LNCaP clone FGC (cell line): ENCODE measurements at places on chromosomes 6 and 20.

DNA sequence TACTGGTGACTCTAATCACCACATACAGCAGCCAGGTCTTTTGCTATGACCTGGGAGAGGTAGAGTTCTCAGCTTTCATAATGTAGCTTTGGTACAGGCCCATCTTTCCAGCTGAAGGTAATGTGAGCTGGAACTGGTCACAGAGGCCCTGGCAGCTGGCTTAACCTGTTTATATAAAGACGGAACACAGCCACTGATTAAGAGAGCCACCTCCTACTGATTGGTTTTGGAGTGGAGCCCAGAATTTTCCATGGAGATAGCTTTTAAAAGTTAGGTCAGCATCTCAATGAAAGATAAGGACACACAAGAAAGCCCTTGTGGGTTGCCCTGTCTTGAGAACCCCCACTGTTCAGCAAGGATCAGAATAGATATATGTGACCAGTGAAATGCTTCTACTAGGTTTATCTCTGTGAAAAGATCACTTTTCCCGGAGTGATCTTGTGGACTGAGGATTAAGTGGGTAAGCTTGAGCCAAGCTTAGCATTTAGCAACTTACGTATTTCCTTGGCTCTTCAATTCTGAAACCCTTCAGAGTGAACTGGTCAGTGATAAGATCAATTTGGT, 213.7 kb upstream of the CITED2 start:
- peak; percentile 90 for DNase-seq

DNA sequence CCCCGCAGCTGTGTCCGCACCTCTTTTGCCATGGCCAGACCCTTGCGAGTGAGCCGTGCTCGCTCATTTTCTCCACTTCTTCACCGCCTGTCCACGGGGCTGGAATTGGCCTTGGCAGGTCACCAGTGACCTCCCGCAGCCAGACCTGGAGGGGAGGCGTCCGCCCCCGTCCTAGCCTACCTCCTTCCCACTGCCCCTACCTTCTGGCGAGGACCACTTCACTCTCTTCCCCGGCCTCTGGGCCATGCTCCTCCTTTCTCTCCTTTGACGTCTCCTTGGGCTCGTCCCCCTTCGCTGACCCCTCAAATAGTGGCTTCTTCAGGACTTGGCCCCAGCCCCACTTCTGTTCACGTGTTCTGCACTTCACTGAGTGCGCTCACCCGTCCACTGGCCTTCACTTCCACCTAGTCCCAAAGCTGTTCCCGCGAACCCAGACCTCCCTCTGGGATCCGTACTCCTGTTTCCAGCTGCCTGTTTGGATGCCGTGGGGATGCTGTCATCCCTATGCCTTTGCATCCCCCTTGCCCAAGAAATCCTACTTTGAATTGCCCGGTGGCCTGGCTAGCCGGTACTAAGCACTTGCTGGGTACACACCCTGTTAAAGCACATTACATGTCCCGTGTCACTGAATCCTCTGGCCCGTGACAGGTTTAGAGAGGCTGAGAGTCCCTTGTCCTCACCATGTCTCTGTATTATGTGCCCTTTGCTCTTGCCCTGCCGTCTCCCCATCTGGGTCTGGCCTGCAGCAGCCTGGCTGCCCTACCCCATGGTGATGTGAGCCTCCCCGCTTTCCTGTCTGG, 33.0 kb downstream of the SPATA2 start:
- DNase-seq: no peak

- DNase-seq: no peak
Measured at GRCh38 chr6:157732007-157732406, 91.0 kb upstream of the SNX9 start.

- DNase-seq: no peak
Measured at GRCh38 chr6:22296067-22296466, 769 bp downstream of the PRL start.

DNA sequence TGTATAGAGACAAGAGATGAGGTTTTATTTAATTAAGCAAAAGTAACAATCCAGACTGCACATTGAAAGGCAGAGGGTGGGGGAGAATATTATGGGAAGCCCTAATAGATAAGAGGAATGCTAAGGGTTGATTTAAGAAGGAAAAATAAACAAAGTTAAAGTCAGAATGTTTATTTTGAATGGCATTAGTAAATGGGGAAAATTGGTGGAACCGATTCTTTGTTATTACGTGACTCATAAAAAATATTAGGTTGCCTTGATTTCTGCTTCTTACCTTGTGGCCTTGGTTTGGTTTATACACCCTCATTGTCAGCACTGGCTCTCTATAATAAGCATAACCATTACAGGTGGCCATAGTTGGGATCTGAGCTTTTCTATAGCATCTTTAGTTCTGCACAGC, 674.8 kb upstream of the CITED2 start:
- DNase-seq: no peak

DNA sequence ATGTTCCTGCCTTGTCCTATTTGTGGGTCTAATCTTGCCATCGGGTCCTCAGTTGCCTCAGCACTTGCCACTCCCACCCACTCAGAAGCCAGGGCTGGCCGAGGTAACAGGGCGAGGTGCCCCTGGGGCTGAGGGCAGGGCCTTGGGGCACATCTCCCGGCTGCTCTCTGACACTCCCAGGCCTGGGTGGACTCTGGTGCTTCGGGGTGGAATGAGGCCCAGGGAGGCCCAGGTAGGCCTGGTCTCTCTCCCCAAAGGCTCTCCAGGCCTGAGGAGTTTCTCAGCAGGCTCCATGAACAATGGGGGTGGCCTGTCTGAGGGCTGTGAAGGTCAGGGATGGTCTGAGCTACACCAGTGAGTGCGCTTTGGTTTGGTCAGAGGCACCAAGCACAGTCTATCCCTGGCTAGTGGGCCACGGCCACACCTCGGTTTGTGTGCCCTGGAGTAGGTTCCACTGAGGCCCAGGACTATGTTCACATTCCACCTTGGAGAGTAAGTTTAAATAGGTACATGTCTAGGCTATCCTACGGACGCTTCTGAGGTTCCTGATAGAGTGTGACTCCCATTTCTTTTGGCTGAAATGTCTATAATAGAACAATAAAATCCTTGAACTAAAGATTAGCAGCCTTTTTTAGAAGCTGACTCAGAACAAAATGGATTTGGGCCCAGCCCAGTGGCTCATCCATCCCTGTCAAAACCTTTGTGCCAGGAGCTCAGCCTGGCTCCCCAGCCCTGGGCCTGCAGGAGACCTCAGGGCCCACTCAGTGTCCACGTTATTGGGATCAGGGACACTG, 78.8 kb downstream of the SLC24A3 start:
- DNase-seq: no peak

DNA sequence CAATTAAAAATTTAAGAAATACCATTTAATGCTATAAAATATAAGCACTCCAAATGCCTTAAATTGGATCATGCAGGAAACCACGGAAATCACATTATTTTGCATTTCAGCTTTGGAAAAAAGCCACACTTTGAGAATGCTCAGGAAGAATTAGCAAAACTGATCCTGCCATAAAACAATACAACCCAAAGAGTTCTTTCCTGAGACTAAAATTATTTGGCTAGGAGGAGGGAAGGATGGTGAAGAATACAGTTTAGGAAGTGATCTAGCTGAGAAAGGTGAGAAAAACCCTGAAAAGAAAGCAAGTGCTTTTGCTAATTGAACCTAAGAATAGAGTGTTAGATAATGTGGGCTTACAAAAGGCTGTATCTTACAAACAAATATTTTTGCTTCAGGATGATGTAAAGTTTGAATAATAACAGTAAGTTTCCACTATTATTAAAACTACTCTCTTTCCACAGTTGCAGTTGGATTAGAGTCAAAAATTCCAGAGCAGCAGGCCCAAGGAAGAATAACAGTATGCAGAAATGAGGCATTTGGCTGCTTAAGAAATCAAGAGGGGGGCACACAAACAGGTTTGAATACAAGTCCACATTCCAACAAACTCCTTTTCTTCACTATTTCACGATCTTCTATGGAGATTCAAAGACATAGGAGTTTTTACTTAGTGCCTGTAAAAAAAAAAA, 565.4 kb downstream of the RFPL4B start:
- DNase-seq: no peak

DNA sequence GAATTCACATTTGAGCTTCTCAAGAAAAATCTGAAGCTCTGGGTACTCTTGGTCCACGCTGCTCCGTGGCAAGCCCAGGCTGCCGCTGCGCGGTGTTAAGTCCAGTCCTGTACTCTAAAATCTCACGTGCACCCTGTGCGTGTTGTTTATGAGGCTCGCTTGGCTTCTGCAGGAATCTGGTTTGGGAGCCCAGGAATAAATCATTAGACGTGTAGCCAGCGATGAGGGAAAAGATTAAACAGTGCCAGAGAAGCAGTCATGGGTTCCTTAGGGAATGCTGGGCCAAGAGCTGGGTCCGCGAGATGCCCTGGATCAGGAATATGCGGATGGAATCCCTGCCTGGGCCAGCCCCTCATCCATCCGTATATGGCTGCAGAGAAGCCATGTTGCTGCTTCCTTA, 87.3 kb downstream of the KCNB1 start:
- no peak for DNase-seq

- no peak for DNase-seq
Measured at GRCh38 chr6:139172151-139172550, 37.3 kb downstream of the HECA start.

DNA sequence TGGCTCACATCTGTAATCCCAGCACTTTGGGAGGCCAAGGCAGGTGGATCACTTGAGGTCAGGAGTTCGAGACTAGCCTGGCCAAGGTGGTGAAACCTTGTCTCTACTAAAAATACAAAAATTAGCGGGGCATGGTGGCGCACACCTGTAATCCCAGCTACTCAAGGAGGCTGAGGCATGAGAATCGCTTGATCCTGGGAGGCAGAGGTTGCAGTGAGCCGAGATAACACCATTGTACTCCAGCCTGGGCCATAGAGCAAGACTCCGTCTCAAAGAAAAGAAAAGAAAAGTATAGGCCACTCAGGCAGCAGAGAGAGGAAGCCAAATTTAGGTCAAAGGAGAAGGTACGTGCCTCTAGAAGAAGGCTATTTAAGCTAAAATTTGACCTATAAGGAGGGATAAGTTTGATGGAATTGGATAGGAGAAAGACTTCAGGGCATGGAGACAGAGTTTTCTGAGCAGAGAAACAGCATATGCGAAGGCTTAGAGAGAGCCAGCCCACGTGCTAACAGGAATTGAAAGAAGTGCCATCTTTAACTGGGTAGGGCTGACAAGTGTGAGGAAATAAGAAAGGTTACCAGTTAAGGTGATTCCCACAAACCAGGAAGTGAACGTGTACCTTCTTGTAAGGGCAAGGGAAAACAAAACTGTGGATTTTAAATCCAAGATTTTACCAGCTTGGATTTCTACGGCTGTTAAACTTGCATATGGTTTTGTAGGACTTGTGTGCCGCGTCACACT, 113.8 kb downstream of the IPCEF1 start:
- no peak for DNase-seq

- no peak for DNase-seq
Measured at GRCh38 chr6:79373880-79374279, 139.4 kb upstream of the HMGN3 start.

GRCh38 chr6:33391922-33392594, 435 bp downstream of the KIFC1 start:
- DNase-seq: no peak

DNA sequence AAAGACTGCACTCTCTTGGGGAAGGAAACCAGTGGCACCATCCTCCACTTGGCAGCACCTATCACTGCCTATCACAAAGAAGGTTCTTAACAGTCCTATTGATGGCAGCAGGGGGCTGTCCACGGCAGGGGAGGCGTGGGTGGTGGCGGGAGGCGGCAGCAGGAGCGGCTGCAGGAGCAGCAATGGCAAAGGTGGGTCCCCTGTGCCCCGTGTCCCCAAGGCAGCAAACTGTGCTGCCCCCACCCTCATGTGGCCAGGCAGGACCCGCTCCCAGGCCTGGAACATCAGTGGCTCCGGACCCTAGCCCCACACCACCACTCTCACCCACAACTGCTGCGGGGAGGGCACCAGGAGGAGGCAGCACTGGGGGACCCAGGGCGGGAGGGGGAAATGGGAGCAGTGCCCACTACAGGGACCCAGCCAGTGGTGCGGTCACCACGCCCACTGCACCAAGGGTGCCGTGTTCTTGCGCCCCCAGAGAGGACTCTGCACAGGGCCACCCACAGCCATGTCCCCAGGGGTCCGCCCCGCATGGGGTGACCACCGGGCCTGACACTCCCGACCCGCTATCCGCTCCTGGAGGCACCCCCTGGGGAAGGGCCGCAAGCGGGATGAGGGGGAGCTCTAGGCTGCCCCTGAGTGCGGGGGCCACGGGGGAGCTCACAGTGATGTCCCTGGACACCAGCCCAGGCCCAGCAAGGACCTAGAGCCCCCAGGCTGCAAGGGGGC, 54.6 kb downstream of the GMDS start:
- DNase-seq: no peak
